A549 (cell line): ENCODE measurements at places on chromosomes 2 and 18.

DNA sequence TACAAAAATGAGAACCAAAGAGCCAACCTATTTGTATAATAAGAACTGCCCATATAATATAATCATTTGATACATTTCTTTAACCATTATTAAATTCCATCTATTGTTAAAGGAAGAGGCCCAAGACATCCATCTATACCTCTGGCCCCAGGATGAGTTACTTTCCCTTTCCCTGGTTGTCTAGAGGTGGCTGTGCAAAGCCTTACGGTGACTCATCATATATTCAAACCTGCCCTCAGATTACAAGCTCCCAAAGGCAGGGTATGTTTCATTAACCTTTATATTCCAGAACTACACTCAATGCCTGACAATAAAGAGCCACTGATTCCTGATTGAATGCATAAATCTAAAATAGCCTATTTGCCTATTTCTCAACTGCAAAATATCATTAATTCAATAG is 105.8 kb upstream of the PID1 start:
- peak; percentile 16 for DNase-seq

GRCh38 chr2:203948733-203949132 is 12.2 kb downstream of the ICOS start:
- DNase-seq = no peak

DNA sequence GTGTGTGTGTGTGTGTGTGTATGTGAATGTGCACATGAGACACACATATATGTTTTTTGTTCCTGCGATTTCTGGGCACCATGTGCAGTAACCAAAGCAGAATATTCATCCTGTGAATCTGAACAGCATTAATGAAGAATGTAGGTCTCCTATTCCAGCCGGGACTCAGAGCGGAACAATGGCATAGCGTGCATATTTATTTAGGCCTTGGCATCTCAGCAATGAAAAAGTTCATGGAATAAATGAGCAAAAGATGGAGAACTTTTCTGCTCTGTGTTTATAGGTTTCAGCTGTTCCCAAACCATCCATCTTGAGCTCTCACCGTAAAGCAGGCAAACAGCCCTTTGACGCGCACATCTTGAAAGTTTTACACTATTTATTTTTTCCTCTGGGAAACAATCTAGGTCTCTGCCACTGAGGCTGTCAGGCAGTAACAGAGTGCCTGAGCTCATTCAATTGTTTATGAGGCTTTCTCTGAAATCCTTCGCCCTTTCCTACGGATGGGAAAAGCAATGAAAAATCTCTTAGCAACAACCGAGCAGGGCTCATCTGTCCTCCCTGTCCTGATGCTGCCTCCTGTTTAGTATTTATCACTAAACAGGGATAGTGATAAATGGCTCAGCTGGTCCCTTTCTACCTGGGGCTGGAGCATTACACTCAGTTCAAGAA is 146.2 kb upstream of the MSH6 start:
- no peak for DNase-seq

GRCh38 chr2:241011751-241012510 is 13.5 kb downstream of the SNED1 start:
- DNase-seq = no peak
